Glutamatergic neuron (in vitro differentiated cells): ENCODE measurements at places on chromosomes 5 and 9. TPM values are rescaled to one million over a fixed set of nuclear protein-coding genes. Genes with fewer than 3 reads are reported as not detected.

DOCK8 gene
- total RNA-seq, result 0.22 TPM

SLC6A19 gene
- not detected for total RNA-seq

NR5A1 gene
- not detected for total RNA-seq

KIF20A gene
- 8.7 TPM for total RNA-seq

GRCh38 chr9:37417252-37417803 is 5.2 kb upstream of the GRHPR start:
- H3K4me3 ChIP-seq, result no peak overlapping the region
- peaks cover 9% of the 10 kb centered on the region for H3K27me3 ChIP-seq
- DNase-seq, result no peak

GRCh38 chr9:133633681-133634080 is 2.5 kb upstream of the DBH start:
- DNase-seq, result no peak
- H3K27ac ChIP-seq, result peak overlapping the region; percentile 53
- peaks cover 27% of the 10 kb centered on the region for H3K27me3 ChIP-seq
- H3K4me1 ChIP-seq, result peaks cover 39% of the 10 kb centered on the region
- peak overlapping the region; percentile 63 for H3K4me3 ChIP-seq

DNA sequence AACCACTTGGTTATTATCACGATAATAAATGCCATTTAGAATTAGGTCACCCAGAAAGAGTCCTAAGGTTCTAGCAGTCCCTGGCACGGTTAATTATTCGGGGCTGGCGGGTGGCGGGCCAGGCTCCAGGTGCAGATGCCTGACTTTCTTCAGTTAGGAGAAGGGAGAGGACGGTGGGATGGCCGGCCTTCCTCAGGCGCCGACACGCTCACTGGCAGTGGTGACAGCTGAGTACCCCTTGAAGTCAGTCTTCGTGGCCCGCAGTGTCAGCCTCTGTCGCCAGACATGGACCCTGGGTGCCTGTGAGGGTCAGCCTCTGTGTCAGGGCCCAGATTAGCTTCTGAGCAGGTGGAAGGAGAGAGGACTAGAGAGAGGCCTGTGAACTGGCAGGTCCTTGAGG is 21.1 kb upstream of the EXOC3 start:
- H3K27me3 ChIP-seq, result peaks cover 8% of the 10 kb centered on the region
- H3K36me3 ChIP-seq, result no peaks in the 10 kb centered on the region
- no peak for DNase-seq
- H3K4me3 ChIP-seq, result no peak overlapping the region
- H3K4me1 ChIP-seq, result peaks cover 5% of the 10 kb centered on the region

DNA sequence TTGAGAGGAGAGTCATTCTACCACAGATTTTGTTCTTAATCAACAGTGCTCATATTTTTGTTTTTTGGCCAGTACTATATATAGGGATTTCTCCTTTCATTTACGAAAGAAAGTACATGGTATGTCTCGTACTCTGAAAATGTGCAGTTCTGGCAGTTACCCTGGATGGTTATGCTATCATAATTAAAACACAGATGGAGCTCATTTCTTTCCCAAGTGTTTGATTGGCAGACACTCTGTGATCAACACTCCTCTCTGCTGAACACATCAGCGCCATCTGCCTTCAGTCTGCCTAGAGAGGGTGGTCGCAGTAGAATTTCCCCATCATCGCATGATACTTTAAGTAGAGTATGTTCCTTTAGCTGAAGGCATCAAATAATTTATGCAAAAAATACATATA is 64.5 kb downstream of the PAM start:
- peak overlapping the region; percentile 93 for H3K27ac ChIP-seq
- DNase-seq, result no peak
- H3K27me3 ChIP-seq, result no peaks in the 10 kb centered on the region
- peaks cover 62% of the 10 kb centered on the region for H3K4me1 ChIP-seq

- no peak overlapping the region for H3K27ac ChIP-seq
- no peak for DNase-seq
- peaks cover 4% of the 10 kb centered on the region for H3K27me3 ChIP-seq
- no peaks in the 10 kb centered on the region for H3K36me3 ChIP-seq
- H3K4me3 ChIP-seq, result no peak overlapping the region
Observed at GRCh38 chr5:139271201-139272027, 22.1 kb upstream of the MATR3 start.

- H3K4me3 ChIP-seq, result no peak overlapping the region
- peaks cover 7% of the 10 kb centered on the region for H3K27me3 ChIP-seq
- H3K27ac ChIP-seq, result no peak overlapping the region
- peaks cover 2% of the 10 kb centered on the region for H3K4me1 ChIP-seq
- DNase-seq, result peak; percentile 83
- no peaks in the 10 kb centered on the region for H3K36me3 ChIP-seq
Observed at GRCh38 chr5:136769900-136770684, 404.7 kb upstream of the TRPC7 start.

DNA sequence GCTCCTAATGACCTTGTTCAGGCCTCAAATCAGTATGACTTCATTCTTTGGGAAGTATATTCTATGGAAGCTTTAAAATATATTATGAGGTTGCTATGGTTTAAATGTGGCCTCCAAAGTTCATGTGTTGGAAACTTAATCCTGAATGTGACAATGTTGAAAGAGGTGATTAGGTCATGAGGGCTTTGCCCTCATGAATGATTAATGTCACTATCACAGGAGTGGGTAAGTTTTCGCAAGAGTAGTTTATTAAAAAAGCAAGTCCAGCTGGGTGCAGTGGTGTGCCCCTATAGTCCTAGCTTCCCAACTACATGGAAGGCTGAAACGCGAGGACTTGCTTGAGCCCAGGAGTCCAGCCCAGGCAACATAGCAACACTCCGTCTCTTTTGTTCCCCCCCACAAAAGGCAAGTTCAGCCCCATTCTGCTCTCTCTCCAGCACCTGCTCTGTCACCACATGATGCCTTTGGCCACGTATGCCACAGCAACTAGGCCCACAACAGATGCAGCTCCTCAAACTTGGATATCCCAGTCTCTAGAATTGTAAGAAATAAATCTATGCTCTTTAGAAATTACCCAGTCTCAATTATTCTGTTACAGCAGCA is 105.3 kb downstream of the SIL1 start:
- H3K36me3 ChIP-seq, result no peaks in the 10 kb centered on the region
- peaks cover 2% of the 10 kb centered on the region for H3K27me3 ChIP-seq
- no peak overlapping the region for H3K27ac ChIP-seq
- H3K4me1 ChIP-seq, result peaks cover 14% of the 10 kb centered on the region

- H3K4me1 ChIP-seq, result peaks cover 12% of the 10 kb centered on the region
- H3K4me3 ChIP-seq, result no peak overlapping the region
- no peaks in the 10 kb centered on the region for H3K27me3 ChIP-seq
- H3K36me3 ChIP-seq, result peaks cover 8% of the 10 kb centered on the region
- no peak for DNase-seq
- no peak overlapping the region for H3K27ac ChIP-seq
Observed at GRCh38 chr9:86079421-86079831, 19.9 kb downstream of the GOLM1 start.

- H3K36me3 ChIP-seq, result no peaks in the 10 kb centered on the region
- no peak overlapping the region for H3K4me3 ChIP-seq
- no peak overlapping the region for H3K27ac ChIP-seq
- no peak for DNase-seq
- H3K27me3 ChIP-seq, result no peaks in the 10 kb centered on the region
Observed at GRCh38 chr5:118791926-118792734, 196.2 kb downstream of the DTWD2 start.

DNA sequence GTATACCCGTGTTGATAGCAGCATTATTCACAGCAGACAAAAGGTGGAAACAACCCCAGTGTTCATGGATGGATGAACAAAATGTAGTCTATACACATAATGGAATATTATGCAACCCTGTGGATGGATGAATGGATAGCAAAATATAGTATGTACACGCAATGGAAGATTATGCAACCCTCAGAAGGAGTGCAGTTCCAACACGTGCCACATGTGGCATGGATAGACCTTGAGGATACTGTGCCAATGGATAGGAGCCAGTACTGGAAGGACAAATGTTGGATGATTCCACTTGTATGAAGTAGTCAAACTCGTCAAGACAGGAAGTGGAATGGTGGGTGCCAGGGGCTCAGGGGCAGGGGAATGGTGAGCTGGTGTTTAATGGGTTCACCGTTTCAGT is 44.9 kb downstream of the PLEKHG4B start:
- no peak overlapping the region for H3K27ac ChIP-seq
- H3K4me1 ChIP-seq, result peaks cover 4% of the 10 kb centered on the region
- DNase-seq, result no peak
- H3K27me3 ChIP-seq, result peaks cover 7% of the 10 kb centered on the region
- no peaks in the 10 kb centered on the region for H3K36me3 ChIP-seq

- H3K27me3 ChIP-seq, result no peaks in the 10 kb centered on the region
- no peak overlapping the region for H3K27ac ChIP-seq
- no peak overlapping the region for H3K4me3 ChIP-seq
- no peak for DNase-seq
- H3K36me3 ChIP-seq, result no peaks in the 10 kb centered on the region
Observed at GRCh38 chr5:103207011-103207410, 51.6 kb upstream of the MACIR start.

DNA sequence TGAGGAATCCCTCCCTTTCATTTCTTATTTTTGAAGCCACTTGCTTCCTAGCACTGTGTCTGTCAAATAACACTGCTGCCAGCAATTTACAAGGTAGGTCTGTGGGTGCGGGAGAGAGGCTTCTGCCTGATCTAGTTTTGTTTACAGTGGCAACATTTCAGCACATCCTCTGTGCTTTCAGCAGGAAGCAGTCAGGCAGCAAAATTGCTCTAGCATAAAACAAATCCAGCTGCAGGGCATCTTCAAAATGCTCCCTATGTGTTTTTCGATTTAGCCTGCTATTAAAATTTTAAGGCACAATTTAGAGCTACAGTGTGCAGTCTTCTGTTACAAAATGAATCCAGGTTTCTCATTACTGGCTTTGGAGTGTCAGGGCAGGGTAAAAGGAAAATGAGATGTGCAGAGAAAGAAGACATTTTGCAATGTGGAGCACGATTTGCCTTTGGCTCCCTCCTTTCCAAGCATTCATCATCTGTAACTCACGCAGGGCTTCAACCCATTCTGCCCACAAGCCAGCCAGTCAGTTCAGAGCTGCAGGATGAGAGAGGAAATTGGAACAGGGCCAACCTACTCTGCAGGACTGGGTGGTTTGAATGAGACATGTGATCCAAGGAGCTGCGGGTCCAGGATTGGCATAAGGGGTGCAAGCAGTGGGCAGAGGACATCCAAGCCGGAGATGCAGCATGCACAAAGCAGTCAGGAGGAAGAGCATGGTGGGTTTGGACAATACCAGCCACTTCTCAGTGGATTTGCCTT is 143.4 kb upstream of the APC start:
- H3K27ac ChIP-seq, result no peak overlapping the region
- H3K4me3 ChIP-seq, result no peak overlapping the region
- DNase-seq, result no peak
- H3K27me3 ChIP-seq, result peaks cover 13% of the 10 kb centered on the region
- H3K4me1 ChIP-seq, result peaks cover 30% of the 10 kb centered on the region
- H3K36me3 ChIP-seq, result peaks cover 5% of the 10 kb centered on the region

DNA sequence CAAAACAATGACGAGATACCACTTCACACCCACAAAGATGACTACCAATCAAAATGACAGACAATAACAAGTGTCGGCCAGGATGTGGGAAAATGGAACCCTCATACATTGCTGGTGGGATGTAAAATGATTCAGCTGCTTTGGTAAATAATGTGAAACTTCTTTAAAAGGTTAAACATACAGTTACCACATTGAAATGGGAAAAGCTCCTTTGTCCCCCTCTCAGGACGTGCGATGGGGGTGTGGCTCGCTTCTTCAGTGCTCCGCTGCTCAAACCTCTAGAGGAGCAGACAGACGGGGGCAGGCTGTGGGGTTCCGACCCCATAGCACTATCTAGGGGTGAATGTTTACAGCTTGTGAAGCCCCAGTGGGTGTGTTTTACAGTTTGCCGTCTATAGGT is 8.0 kb upstream of the PLPP6 start:
- no peaks in the 10 kb centered on the region for H3K27me3 ChIP-seq
- no peak overlapping the region for H3K4me3 ChIP-seq
- H3K27ac ChIP-seq, result no peak overlapping the region
- H3K36me3 ChIP-seq, result no peaks in the 10 kb centered on the region
- DNase-seq, result no peak
- H3K4me1 ChIP-seq, result no peaks in the 10 kb centered on the region

DNA sequence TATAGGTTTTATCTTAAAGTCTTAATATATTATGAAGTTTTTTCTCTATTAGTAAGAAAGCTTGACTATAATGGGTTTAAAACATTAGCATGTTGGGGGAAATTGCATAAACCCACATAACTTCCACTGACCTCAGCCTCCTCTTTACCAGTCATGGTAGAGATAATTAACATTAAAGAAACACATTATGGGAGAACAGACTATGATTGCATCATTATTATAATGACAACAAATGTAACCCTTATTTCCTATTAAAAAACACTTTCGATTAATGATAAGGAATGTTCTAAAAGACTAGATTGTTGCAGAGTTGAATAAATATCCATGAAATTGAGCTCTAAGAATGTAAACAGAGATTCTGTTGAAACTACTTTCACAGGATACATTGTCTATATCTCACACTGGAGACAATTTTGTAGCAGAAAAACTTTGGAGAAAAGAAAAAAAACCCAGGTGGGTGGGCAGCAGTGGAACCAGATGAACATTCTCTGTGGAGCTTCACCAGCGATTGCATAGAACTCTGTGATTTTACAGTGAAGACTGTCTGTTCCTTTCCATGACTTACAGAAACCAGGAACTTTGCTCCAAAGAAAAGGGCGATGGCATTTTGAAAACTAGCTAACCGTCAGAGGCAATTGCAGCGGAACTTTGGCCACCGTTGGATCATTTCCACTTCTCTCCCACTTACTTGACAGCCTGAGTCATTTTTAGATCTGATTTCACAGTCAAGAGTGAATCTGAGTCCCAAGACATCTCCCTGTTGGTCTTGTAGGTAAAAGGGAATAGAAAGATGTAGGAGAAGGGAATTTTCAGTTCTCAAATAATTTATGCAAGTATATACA is 21.0 kb upstream of the ERAP2 start:
- no peak overlapping the region for H3K4me3 ChIP-seq
- no peaks in the 10 kb centered on the region for H3K27me3 ChIP-seq
- DNase-seq, result no peak
- H3K4me1 ChIP-seq, result no peaks in the 10 kb centered on the region
- H3K27ac ChIP-seq, result no peak overlapping the region
- H3K36me3 ChIP-seq, result no peaks in the 10 kb centered on the region

DNA sequence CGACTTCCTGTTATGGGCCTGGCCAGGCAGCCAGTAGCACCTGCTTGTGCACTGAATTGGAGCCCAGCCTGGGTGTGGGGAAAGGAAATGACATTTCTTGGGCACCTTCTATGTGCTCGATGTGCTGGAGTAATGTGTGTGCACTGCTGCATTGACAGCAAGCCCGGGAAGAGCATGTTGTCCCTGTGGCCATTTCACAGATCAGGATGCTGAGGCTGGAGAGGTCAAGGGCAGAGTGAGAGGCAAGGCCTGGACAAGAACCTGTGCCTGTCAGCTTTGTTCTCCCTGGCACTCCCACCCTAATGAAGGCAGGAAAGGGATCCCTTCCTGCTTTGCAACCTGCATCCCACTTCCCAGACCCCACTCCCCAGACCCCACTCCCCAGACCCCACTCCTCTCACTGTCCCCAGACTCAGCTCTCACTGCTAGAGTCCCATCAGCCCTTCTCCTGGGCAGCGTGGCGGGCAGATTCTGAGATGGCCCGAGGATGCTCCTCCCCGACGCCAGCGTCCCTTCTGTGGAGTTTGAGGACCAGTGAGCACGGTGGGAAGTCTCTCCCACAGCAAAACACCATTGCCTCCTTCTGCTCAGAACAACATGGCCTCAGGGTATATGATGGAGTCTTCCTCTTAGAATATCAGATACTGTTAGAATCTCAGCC is 49.6 kb downstream of the BARX1 start:
- H3K36me3 ChIP-seq, result no peaks in the 10 kb centered on the region
- no peak overlapping the region for H3K4me3 ChIP-seq
- peaks cover 8% of the 10 kb centered on the region for H3K27me3 ChIP-seq
- no peak overlapping the region for H3K27ac ChIP-seq
- H3K4me1 ChIP-seq, result no peaks in the 10 kb centered on the region
- DNase-seq, result no peak

GRCh38 chr9:28866951-28867350 is 1293.7 kb upstream of the C9orf72 start:
- H3K4me3 ChIP-seq, result no peak overlapping the region
- H3K4me1 ChIP-seq, result peaks cover 6% of the 10 kb centered on the region
- DNase-seq, result no peak
